Fibroblast of upper back skin (primary cell): ENCODE measurements at places on chromosomes 7 and 10.
A peak's percentile ranks its signal among the peaks of the same experiment; 100 is the strongest.

DNA sequence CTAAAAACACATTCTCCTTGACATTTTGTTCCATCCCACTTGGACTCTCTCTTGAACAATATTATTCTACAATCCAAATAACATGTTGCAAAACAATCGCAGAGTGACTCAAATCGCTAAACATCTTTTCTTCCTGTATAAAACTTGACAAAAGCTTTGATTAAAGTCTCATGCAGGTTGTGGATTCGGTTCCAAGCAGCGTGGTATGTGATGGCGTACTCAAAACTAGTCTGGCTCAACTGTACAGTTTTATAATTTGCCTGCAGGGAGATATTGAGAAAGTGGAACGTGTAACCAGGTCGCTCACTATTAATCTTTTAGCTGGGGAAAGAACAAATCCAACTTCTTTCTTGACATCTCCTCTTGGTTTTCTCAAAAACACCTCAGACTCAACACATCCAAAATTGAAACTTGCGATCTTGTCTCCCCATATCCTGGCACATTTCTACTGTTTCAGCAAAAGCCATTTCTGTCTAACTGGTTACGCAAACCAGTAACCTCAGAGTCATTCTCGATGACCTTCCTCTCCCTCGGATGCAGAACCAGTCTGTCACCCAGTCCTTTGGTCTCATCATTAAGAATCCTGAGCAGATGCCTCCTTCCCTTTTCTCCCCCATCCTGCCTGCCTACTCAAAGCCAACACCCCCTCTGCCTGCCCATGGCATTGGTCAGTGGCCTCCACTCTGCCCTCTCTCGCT is 100.1 kb downstream of the CACNB2 start:
- no peak for DNase-seq

- no peak for DNase-seq
Measured at GRCh38 chr7:108890862-108891261, 321.2 kb downstream of the DNAJB9 start.

- no peak for DNase-seq
Measured at GRCh38 chr10:119483001-119483400, 59.5 kb downstream of the RGS10 start.

- no peak for DNase-seq
Measured at GRCh38 chr7:125444864-125445263, 515.2 kb upstream of the POT1 start.

GRCh38 chr10:3624367-3624766 is 160.6 kb downstream of the KLF6 start:
- peak; percentile 46 for DNase-seq

DNA sequence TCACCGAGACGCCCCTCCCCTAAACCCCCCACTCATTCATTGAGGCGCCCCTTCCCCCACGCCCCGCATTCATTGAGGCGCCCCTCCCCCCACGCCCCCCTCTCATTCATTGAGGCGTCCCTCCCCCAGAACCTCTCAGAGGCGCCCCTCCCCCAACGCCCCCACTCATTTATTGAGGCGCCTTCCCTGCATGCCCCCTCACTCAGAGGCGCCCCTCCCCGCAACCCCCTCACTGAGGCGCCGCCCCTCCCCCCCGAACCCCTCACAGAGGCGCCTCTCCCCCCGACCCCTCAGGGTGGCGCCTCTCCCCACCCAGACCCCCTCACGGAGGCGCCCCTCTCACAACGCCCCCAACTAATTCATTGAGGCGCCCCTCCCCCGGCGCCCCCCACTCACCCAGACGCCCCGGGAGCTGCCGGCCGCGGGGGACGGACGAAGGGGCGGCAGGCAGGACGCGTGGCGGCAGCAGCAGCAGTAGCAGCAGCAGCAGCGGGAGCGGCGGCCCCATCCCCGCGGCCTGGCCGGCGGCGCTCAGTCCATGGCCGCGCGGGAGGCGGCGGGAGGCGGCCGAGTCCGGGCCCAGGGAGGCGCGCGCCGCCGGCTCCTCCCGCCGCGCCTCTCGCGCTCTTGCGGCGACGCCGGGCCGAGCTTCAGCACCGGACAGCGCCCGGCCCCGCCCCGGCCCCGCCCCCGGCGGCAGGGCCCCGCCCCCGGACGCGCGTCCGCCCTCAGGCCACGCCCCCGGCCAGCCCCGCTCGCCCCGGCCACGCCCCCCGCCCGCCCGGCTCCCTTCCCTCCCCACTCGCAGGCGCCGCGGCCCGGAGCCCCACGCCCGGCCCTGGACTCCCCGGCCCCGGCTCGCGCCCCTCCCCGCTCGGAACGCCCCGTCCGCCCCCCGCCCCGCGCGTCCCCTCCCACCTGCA is at the start of gene PTPRN2:
Gene PTPRN2 (minus strand): TSS at position 662 of the 923 bp plus-strand sequence.
- DNase-seq, result peak; percentile 48

DNA sequence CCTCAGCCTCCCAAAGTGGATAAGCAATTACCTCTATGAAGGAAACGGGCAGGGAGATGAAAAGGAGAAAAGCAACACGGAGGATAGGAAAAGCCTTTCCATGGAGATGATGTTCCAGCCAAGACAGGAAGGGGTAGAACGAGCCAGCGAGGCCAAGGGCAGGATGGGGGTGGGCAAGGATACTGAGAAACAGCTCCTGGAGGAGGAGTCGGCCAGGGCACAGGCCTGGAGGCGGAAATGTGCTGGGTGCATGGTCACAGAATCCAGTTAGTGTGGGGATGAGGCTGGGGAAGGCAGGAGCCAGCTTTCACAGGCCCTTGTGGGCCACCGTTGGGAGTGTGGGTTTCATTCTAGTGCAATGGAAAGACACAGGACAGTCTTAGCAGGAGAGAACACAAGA is 162.6 kb downstream of the JAZF1 start:
- no peak for DNase-seq

- no peak for DNase-seq
Measured at GRCh38 chr10:103736763-103737162, 118.6 kb downstream of the SH3PXD2A start.

GRCh38 chr10:125030567-125031197 is 88.8 kb downstream of the ZRANB1 start:
- no peak for DNase-seq
